ENCODE measurements at places on chromosomes 7 and 10. TPM values are rescaled to one million over a fixed set of nuclear protein-coding genes. Genes with fewer than 3 reads are reported as not detected.

DNA sequence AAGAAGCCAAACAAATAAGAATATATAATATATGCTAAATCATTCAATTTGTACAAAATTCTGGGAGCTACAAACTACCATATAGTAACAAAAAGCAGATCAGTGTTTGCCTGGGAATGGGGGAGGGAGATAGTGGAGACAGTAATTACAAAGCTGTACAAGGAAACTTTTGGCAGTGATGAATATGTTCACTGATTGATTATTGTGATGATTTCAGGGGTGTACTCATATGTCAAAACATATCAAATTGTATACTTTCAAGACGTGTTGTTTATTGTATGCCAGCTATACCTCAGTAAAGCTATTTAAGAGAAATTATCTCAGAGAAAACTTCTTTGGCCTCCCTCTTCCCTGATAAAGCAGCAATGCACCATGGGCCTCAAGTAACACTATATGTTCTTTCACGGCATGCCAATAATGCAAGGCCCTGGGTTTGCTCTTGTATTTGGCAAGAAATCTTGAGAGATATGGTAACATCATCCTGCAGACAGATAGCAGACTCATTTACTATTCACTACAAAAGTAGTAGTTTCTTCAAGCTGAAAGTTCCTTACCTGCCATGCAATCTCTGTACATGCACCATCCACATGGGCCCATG is 133.5 kb downstream of the HBP1 start:
- no peak for DNase-seq

ELAPOR2 gene
- total RNA-seq, result 5.3 TPM

OR2A5 gene
- not detected for total RNA-seq

GRCh38 chr10:124539935-124540641 is 78.5 kb downstream of the LHPP start:
- no peak for DNase-seq

DNA sequence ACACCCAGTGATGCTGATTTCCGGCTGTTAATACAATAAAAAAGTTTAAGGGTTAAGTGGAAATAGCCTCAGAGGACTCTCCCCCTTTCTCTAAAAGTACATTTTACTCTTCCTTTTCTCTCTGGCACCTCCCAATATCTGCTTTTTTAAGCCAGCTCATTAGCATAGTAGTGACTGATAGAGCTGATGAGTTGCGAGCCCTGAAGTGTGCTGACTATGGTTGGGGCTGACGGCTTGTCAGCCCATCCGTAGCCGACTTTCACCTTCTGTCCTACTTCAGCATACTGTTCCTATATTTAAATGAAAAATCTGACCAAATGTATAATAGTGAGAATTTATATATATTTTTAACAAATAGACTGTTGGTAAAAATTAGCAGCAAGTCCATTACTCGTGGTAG is 80.0 kb downstream of the SHH start:
- no peak for DNase-seq

C10orf67 gene
- 0.07 TPM for total RNA-seq

All from kidney epithelial cell (primary cell).